ENCODE measurements at places on chromosomes 16 and 17.

DNA sequence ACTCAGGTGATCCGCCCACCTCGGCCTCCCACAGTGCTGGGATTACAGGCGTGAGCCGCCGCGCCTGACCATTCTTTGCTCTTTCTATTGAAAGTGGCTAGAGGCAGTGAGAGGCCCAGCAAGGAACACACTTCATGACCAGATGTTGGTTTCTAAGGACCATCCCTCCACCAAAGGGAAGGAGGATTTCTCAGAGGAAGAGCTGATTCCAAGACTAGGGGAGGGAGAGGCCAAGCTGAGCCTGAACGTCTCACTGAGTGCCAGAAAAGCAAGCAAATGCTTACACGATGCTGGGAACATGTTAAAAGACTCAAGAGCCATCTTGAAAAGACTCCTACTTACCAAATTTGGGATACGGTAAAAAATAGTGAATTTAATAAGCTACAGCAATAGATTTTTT lies 79.2 kb downstream of the MRM3 start:
- DNase-seq = no peak

DNA sequence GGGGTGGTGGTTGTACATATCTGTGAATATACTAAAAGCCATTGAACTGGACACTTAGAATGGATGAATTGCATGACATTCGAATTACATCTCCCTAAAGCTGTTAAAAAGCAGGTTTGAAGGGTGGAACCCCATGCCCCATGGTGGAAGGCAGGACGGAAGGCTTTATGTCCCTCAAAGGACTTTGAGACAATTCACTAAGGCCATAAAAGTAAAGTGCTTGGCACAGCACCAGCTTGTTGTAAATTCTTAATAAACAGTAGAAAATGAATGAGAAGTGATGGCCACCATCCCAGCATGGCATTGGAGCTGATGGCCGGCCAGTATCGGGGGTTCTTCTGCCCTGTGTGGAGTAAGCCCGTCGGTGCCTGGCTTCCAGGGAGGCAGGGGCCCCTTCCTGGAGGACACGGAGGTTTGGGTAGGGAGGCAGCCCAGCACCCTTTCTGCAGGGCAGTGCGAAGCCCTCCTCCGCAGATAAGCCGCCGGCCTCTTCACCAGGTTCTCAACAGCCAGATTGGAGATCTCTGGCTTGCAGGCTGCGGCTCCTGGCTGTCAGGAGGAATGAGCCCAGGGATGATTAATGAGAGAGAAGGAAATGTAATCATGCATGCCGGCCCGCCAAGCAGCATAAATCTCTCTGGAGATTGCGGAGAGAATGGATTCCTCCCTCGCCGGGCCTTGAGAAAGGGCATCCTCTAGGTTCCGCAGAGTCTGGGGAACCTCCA lies 346.9 kb downstream of the FOXL1 start:
- peak; percentile 97 for DNase-seq

DNA sequence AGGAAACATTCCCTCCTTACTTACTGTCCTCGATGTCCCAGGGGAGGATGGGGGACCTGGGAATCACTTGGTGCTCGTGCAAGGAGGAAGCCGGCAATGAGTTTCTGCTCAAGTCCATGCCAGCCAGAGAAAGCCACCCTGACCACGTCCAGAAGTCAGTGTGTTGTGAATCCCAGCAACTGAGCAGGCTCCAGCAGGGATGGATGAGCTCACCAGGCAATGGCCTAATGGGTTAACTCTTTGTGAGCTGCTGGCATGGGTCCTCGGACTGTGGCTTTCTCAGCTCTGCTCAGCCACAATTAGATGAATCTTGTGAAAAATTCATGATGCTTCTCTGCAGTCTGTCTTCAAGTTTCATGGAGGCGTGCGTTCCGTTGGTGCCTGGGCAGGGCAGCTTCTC lies at the start of gene PIRT:
Gene PIRT (minus strand): TSS at position 167 of the 400 bp plus-strand sequence. CDS start 12,442 bp downstream, outside the sequence.
- no peak for DNase-seq

- DNase-seq = no peak
Measured at GRCh38 chr17:32625971-32626370, 139.2 kb downstream of the CDK5R1 start.

DNA sequence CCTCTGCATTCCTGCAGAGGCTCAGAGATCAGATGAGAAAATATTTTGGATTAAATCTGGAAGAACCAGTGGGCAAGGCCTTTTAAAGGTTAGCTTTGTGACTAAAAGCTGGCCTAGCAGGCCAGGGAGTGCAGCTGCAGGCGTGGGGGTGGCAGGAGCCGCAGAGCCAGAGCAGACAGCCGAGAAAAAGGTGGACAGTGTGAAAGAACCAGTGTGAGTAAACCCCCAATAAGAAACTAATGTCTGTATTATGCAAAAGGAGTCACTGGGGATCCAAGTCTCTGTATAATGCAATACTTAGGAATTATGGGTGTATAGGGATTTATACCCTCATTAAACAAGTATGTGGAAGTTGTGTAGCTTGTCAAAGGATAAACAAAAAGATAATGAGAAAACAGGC lies 21.4 kb upstream of the SPACA3 start:
- peak; percentile 40 for DNase-seq

- DNase-seq = no peak
Measured at GRCh38 chr17:6162216-6162615, 92.0 kb downstream of the WSCD1 start.

GRCh38 chr16:3879887-3880564 lies 487 bp downstream of the CREBBP start:
- peak; percentile 58 for DNase-seq

DNA sequence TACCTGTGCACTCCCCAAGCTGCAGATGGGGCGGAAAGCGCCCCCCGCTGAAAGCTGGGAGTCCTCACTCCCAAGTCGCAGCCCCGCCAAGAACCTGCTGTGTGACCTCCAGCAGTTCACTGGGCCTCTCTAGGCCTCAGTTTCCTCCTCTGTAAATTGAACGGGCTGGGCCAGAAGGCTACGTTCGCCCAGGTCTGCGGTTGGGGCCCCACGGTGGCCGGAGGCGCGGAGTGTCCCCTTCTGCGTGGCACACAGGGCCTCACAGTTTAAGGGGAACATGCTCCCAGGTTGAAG lies 628 bp downstream of the GALK1 start:
- DNase-seq = no peak

- DNase-seq = no peak
Measured at GRCh38 chr16:89525146-89525913, 17.1 kb downstream of the SPG7 start.

GRCh38 chr16:26220894-26221293 lies 529.1 kb downstream of the HS3ST4 start:
- no peak for DNase-seq

GRCh38 chr16:58614860-58615259 lies 14.8 kb downstream of the CNOT1 start:
- DNase-seq = no peak

GRCh38 chr17:57968456-57968855 lies 13.2 kb upstream of the CUEDC1 start:
- no peak for DNase-seq

DNA sequence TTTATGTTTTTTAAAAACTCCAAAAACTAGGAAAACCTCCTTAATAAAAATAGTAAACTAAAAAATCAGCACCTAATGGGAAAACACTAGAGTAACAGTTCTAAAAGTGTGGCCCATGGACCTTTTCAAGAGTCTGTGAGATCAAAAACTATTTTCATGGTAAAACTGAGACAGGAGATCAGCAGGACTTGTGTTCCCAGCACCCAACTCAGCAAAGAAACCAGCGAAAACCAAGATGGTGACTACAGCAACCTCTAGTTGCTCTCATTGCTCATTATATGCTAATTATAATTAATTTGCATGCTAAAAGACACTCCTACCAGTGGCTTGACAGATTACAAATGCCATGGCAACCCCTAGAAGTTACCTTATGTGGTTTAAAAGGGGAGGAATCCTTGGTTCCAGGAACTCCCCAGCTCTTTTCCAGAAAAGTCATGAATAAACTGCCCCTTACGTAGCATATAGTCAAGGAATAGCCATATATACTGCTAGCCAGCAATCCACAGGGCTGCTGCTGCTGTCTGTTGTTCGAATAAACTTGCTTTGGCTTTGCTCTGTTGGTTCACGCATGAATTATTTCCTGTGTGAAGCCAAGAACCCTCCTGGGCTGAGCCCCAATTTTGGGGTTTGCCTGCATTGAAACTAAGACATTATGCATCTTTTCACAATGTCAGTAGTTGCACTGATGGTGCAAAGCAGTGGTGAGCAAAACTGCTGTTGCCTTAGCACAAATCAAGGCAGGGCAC lies 12.4 kb downstream of the CMTR2 start:
- no peak for DNase-seq

GRCh38 chr16:55871411-55872038 lies 3.6 kb downstream of the CES5A start:
- DNase-seq = no peak

GRCh38 chr17:54439816-54440215 lies 460.8 kb upstream of the TOM1L1 start:
- no peak for DNase-seq

GRCh38 chr17:17303010-17303846 lies at the start of gene NT5M:
Gene NT5M (plus strand): TSS chr17:17303373. CDS start chr17:17303551, 178 bp downstream.
- peak; percentile 66 for DNase-seq

DNA sequence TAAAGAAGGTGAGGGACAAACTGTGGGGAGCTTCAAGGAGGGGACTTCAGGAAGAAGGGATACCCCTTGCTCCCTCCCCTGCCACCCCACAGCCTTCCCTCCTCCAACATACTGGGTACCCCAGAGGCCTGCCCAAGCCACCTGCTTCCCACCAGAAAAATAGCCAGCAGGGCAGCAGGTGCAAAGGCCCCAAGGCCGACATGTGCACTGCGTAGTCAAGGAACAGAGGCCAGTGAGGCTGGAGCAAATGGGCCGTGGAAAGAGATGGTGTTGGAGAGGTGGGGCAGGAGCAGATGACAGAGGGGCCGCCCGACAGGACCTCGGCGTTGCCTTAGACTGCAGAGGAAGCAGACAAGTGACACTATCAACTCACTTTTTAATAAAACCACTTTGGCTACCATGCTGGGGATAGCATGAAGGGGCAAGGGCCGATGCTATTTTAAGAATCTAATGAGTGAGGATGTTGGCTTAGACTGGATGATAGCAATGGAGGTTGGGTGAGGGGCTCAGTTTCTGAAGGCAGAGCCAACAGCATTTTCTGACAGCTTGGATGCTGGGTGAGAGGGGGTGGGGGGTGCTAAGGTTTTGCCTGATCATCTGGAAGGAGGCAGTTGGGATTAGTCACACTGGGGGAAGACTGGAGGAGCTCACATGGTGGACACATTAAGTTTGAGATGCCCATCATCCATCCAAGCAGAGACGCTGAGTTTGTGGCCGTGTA lies 72.8 kb upstream of the TOB1 start:
- no peak for DNase-seq

DNA sequence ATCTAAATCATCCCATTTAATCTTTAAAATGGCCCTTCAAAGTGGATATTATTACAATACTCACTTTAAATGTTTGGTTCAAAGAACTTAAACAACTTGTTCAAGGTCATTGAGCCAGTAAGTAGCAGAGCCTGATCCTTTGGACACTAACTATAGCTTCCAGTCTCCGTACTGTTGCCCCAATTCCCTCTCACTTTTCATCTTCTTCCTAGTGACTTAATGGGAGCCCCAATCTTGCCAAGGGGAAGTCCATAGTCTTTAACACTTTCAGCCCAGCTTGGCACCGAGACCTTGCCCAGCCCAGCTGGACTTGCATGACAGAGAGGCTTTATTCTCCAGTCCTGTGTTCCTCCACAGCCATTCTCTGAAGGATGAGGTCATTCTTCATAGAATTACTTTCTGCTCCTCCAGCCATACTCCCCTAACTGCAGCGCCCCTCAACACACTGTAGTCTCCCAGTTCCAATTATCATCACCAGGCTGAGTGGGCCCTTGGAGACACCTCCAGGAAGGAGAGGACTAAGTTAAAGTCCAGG lies 49.2 kb upstream of the NLK start:
- no peak for DNase-seq

All from fibroblast of lung (primary cell).